ENCODE measurements at places on chromosomes 7 and 10.
A peak's percentile ranks its signal among the peaks of the same experiment; 100 is the strongest.

- no peak for DNase-seq
- no peak overlapping the region for H3K4me3 ChIP-seq
- no peaks in the 10 kb centered on the region for H3K27me3 ChIP-seq
- no peak overlapping the region for H3K27ac ChIP-seq
- peaks cover 4% of the 10 kb centered on the region for H3K36me3 ChIP-seq
- H3K4me1 ChIP-seq, result no peaks in the 10 kb centered on the region
These were observed 69.0 kb downstream of the CASD1 start for GRCh38 chr7:94578614-94579013.

DNA sequence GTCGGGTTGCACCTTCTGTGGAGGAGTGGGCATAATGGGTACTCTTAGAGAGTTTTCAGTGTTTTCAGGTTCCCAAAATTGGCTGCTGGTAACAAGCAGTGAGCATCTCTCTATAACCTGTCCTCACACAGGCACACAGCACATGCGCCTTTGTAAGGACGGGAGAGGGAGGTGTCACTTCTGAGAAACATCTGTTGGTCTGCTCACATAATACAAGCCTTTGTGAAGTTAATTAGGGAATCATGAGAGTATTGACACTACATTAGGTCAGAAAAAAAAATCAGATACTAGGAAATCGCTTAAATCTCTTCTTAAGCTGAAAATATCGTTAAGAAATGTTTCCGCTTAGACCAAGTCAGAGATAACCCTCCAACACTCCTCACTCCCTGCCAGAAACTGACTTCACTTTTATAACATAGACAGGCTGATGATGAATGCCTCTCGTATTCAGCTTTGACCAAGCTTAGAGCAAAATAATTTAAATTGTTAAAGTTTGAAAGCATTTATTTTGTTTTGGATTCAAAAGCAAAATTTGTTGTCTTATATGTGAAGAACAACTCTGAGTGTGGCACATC lies 769.7 kb downstream of the TNS3 start:
- H3K4me3 ChIP-seq, result no peak overlapping the region
- no peaks in the 10 kb centered on the region for H3K27me3 ChIP-seq
- DNase-seq, result no peak
- H3K4me1 ChIP-seq, result no peaks in the 10 kb centered on the region

- peaks cover 2% of the 10 kb centered on the region for H3K36me3 ChIP-seq
- H3K27ac ChIP-seq, result no peak overlapping the region
- H3K4me1 ChIP-seq, result no peaks in the 10 kb centered on the region
- peaks cover 25% of the 10 kb centered on the region for H3K27me3 ChIP-seq
- no peak for DNase-seq
- no peak overlapping the region for H3K4me3 ChIP-seq
These were observed 204.6 kb upstream of the INHBA start for GRCh38 chr7:41907444-41907843.

- no peak overlapping the region for H3K4me3 ChIP-seq
- no peaks in the 10 kb centered on the region for H3K27me3 ChIP-seq
- no peak for DNase-seq
These were observed 138.7 kb upstream of the SMIM30 start for GRCh38 chr7:113256883-113257531.

GRCh38 chr7:14252458-14252857 lies 263.0 kb upstream of the ETV1 start:
- no peaks in the 10 kb centered on the region for H3K27me3 ChIP-seq
- H3K36me3 ChIP-seq, result no peaks in the 10 kb centered on the region
- H3K27ac ChIP-seq, result no peak overlapping the region
- DNase-seq, result no peak
- H3K4me1 ChIP-seq, result no peaks in the 10 kb centered on the region

DNA sequence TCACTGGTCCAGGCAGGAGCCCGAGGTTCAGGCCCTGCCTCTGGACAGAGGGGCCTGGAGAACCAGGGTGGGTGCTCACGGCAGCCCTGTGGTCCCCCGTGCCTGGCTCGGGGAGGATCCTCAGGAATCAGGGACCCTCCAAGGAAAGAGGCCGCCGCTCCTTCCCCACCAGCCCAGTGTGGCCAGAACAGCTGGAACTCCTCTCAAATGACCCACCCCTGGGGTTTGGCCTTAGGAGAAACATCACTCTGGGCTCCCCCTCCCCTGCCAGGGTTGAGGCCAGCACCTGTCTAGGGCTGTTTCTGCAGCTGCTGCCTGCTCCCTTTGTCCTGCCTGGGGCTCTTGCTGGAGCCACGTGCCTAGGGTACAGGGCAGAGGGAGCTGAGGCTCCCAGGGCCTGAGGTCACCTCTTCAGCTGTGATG lies 161.0 kb downstream of the RNF216 start:
- H3K36me3 ChIP-seq, result peaks cover 16% of the 10 kb centered on the region
- H3K27ac ChIP-seq, result no peak overlapping the region
- no peak overlapping the region for H3K4me3 ChIP-seq
- H3K27me3 ChIP-seq, result no peaks in the 10 kb centered on the region
- DNase-seq, result no peak

GRCh38 chr10:31071232-31072005 lies 39.8 kb upstream of the ZNF438 start:
- no peak overlapping the region for H3K27ac ChIP-seq
- no peaks in the 10 kb centered on the region for H3K36me3 ChIP-seq
- no peak overlapping the region for H3K4me3 ChIP-seq
- peaks cover 71% of the 10 kb centered on the region for H3K27me3 ChIP-seq

DNA sequence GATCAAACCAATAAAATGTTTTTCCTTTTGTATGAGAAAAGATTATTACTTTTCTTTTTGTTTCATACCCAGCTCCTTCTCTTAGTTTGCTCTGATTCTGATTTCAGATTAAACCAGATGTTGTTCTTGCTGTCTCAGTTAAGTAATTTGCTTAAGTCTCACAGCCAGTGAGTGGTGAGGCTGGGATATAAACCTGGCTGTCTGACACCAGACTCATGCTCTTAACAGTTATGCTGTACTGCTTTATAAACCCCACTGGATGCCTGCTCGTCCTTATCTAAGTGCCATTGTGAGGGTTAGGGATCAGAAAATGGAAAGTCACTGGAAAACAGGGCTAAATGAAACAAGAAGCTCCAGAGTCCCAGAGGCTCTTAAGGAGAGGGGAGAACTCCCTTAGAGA lies 24.3 kb downstream of the GARS1 start:
- H3K27me3 ChIP-seq, result no peaks in the 10 kb centered on the region

- no peak for DNase-seq
- H3K4me3 ChIP-seq, result peak overlapping the region; percentile 62
- peaks cover 37% of the 10 kb centered on the region for H3K4me1 ChIP-seq
- H3K36me3 ChIP-seq, result peaks cover 3% of the 10 kb centered on the region
- H3K27ac ChIP-seq, result peak overlapping the region; percentile 79
These were observed 7.0 kb downstream of the CALHM3 start for GRCh38 chr10:103472005-103472404.

DNA sequence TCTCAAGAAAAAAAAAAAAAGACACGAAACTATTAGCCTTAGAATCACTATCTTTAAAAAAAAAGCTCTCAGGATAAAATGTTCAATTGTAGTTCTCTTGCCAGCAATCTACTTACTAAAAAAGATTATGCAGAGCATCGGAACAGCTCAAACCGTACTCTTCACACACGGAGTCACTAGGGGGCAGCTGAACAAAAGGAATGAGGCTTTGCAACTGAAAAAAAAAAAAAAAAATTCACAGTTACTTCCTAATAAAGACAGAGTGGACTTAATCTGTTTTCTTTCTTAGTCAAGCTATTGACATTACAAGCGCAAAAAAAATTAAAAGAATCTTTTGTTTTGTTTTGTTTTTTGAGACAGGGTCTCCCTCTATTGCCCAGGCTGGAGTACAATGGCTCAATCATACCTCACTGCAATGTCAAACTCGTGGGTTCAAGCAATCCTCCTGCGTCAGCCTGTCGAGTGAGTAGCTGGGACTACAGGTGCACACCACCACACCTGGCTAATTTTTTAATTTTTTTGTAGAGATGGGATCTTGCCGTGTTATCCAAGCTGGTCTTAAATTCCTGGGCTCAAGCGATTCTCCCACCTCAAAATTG lies 11.5 kb downstream of the PMS2 start:
- H3K4me1 ChIP-seq, result no peaks in the 10 kb centered on the region
- no peak for DNase-seq
- H3K36me3 ChIP-seq, result peaks cover 63% of the 10 kb centered on the region

DNA sequence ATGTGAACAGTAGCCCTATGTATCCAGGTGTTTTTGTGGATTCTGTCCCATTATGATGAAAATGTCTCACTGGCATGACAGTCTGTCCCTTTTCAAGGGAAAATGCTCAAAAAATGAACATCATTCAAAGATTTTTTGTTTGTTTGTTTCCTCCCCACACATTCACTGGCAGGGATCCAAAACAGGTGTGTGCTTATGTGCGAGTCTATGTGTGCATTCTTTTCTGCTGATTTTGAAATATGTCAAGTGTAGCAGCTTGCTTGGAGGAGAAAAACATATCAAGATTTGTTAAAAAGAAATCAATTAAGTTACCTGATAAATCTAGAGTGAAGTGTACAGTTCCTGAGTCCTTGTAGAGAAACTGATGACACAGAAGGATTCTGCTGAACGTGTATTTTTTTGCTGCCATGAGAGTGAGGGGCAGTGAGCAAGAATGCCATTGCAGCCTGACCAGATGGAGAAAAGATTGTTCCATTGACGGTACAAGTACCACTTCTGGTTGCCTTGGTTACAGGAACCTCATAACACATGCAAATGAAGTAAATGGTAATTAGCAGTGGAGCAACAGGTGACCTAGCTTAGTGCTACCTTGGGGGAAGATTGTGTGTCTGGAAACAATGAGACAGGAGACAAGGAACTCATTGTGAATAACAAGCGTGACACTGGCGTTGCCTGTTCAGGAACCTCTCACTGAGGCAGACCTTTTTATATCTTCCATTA lies 277.4 kb upstream of the PHYHIPL start:
- no peaks in the 10 kb centered on the region for H3K4me1 ChIP-seq
- H3K4me3 ChIP-seq, result no peak overlapping the region
- no peak for DNase-seq
- no peak overlapping the region for H3K27ac ChIP-seq
- H3K27me3 ChIP-seq, result no peaks in the 10 kb centered on the region

DNA sequence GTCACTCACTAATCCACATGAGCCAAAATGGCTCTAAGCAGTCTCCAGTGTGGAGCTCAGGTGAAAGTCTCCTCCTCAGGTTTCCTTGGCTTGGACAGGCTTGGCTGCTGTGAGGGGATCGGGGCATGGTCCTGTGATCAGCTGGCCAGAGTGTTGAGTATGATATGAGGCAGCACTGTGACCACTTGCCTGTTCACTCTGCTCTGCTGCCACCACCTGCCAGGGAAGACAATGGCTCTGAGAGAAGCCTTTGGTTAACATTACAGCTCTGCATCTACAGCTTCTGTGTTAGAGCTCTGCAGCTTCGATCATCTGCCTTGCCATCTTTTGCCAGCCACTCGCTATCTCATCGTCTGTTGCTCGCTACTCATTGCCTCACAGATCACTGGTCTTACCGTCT lies 20.1 kb upstream of the PTN start:
- no peak overlapping the region for H3K27ac ChIP-seq
- H3K27me3 ChIP-seq, result no peaks in the 10 kb centered on the region
- H3K4me1 ChIP-seq, result no peaks in the 10 kb centered on the region
- no peaks in the 10 kb centered on the region for H3K36me3 ChIP-seq
- no peak overlapping the region for H3K4me3 ChIP-seq

DNA sequence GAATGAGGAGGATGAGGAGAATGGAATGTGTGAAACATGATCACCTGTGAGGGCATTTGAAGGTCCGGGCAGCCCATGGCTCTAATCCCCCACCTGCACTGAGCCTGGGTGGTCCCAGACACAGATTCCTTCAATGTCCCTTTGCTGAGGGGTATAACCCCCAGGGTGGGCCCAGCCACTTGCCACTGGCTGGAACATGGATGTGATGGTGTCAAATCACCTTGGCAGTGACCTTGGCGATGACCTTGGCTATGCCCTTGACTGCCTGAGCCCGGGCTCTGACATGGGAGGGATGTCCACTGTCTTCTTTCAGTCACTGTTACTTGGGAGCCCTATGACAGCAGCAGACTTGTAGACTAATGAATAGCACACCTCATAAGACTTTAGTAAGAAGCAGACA lies 44.0 kb downstream of the PRKCQ start:
- peak overlapping the region; percentile 75 for H3K27ac ChIP-seq
- no peak for DNase-seq
- no peaks in the 10 kb centered on the region for H3K27me3 ChIP-seq
- H3K36me3 ChIP-seq, result peaks cover 3% of the 10 kb centered on the region

DNA sequence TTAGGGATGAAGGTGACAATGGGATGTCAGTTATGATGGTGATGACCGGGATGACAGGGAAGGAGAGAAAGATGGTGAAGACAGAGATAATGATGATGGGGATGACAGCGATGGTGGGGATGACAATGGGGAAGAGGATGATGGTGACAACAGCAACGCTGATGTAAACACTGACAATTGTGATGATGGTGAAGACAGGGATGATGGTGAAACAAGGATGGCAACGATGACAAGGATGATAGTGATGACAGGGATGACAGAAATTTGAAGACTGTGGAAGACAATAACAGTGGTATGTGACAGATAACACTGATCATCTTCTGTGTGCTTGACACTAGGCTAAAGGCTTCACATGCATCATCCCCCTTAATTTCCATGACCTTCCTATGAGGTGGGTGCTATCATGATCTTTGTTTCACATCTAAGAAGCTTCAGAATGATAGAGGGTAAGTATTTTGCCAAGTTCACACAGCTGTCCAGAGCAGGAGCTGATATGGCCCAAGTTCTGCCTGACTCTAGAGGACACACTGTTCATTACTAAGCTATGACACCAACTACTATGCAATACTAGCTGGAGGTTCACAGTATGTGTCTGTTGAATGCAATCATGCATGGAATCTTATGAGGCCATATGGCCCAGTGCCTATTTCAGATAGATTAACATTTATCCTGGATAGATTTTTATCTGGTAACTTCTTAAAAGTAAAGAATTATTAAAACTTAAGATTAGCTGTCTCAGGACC lies 105.6 kb downstream of the RNLS start:
- no peak overlapping the region for H3K4me3 ChIP-seq
- H3K27me3 ChIP-seq, result no peaks in the 10 kb centered on the region
- H3K36me3 ChIP-seq, result no peaks in the 10 kb centered on the region

GRCh38 chr7:85000735-85001350 lies 186.0 kb downstream of the SEMA3D start:
- H3K27ac ChIP-seq, result no peak overlapping the region
- H3K27me3 ChIP-seq, result no peaks in the 10 kb centered on the region
- DNase-seq, result no peak
- no peaks in the 10 kb centered on the region for H3K4me1 ChIP-seq
- no peaks in the 10 kb centered on the region for H3K36me3 ChIP-seq

DNA sequence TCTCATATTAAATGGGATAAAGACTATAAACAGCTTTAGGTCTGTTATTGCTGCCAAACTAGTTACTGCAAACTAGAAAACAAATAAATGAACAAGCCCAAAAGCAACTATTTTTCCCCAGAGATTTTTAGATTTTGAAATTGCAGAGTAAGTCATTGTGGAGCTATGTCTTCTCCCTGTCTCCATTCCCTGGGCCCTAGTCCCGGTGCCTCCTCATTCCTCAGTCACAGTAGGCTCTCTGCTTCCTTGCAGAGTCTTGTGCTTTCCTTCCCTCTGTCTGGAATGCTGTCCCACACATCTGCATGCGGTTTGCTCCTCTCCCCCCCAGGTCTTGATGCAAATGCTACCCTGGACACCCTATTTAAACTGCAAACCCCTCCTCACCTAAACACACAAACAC lies 4.0 kb downstream of the PNLIPRP3 start:
- no peaks in the 10 kb centered on the region for H3K27me3 ChIP-seq
- no peak for DNase-seq
- H3K4me3 ChIP-seq, result no peak overlapping the region

- DNase-seq, result no peak
- peaks cover 5% of the 10 kb centered on the region for H3K4me1 ChIP-seq
- no peak overlapping the region for H3K4me3 ChIP-seq
- no peaks in the 10 kb centered on the region for H3K27me3 ChIP-seq
These were observed 32.6 kb upstream of the GJD4 start for GRCh38 chr10:35572583-35572982.

All from central memory CD8-positive, alpha-beta T cell (primary cell).